ENCODE measurements at places on chromosomes 2 and 18. TPM values are rescaled to one million over a fixed set of nuclear protein-coding genes. Genes with fewer than 3 reads are reported as not detected.

ANO7 gene
- polyA plus RNA-seq: 2.5 TPM

RTP5 gene
- polyA plus RNA-seq: not detected

PLB1 gene
- polyA plus RNA-seq: 3.6 TPM

RAD51AP2 gene
- not detected for polyA plus RNA-seq

DYNAP gene
- not detected for polyA plus RNA-seq

CFAP53 gene
- polyA plus RNA-seq: not detected

ALPG gene
- not detected for polyA plus RNA-seq

TTC21B gene
- 5.8 TPM for polyA plus RNA-seq

UGT1A8 gene
- polyA plus RNA-seq: not detected

TCF7L1 gene
- 16.5 TPM for polyA plus RNA-seq

OSR1 gene
- polyA plus RNA-seq: 2.7 TPM

SCG2 gene
- 9.7 TPM for polyA plus RNA-seq

Data from adipose tissue (tissue), 3 donors.